ENCODE measurements at places on chromosomes 4 and X.

- DNase-seq, result no peak
Measured at GRCh38 chrX:134764202-134764785, 106.0 kb upstream of the PLAC1 start.

DNA sequence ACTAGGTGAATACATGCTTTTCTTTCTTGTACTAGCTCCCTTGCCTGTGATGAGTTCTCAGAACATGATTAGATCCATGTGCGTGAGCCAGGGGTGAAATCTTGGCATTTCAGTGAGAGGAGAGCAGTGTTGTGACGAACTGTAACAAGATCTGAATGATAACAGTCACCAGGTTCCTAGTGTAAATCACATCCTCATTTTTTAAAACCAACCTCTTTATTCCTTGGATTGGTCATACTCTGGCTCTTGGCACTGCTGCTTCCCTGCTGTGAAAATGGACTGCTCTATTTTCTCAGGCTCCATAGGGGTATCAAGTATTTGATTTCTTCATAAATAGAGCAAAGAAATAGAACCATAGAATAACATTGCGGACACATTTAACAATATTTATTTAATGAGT is 206.3 kb downstream of the SLC4A4 start:
- DNase-seq, result no peak

GRCh38 chr4:25862411-25863346 is at the start of gene SEL1L3:
Gene SEL1L3, minus strand, starts transcription at chr4:25862988. Its CDS starts 152 bp downstream, at chr4:25862836.
- DNase-seq, result peak; percentile 28

DNA sequence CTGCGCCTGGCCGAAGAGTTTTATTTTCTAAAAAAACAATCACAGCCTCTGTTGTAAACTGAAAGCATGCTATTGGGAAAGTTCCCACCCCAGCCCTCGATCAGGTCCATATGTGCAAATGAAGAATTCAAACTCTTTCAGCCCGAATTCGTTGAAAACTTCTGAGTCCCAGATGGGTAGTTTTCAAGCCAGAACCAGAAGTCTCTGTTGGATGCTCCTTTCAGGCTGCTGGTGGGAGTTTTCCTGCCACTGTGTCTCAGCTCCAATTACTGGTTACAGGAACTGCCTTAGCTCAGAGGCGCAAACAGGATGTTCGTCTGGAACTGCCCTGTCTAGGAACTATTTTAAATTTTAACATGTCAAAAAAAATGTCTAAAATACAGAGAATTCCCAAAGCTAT is 9.3 kb upstream of the ALG13 start:
- no peak for DNase-seq

GRCh38 chr4:88535090-88535755 is 11.6 kb upstream of the PYURF start:
- no peak for DNase-seq

- no peak for DNase-seq
Measured at GRCh38 chrX:21479695-21480270, 105.6 kb downstream of the CNKSR2 start.

- DNase-seq, result no peak
Measured at GRCh38 chr4:3372933-3373465, 68.8 kb upstream of the HGFAC start.

DNA sequence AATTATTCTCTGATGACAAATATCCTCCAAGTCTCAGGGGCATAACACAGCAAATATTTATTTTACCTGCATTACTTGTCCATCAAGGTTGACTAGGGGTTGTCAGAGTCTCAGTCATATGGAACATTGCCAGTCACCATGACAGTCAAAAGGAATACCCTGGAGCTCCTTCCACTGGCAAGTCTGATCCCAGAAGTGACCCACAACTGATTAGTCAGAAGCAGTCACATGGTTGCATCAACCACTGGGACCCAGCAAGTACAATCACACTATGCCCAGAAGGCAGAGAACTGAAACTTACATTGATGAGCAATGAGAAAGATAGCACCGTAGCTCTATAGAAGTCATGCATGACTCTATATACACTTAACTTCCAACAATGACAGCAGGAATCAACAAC is 41.9 kb upstream of the SOD3 start:
- no peak for DNase-seq

DNA sequence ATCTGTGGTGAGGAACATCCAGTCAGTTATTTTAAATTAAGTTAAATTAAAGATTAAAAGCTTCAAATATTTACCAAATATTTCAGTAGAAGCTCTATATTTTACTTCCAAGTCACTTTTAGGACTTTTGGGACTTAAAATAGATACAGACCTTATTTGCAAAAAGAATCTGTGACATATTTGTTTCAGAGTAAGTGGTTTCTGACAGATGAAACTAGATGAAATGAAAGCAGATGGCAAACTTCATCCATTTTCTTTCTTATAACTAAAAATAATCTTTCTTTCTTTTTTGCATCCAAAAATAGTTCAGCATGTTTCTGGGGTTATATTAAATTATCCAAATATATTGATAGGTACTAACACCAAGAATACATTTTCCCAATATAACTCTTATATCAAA is 6.6 kb upstream of the UTP3 start:
- no peak for DNase-seq

DNA sequence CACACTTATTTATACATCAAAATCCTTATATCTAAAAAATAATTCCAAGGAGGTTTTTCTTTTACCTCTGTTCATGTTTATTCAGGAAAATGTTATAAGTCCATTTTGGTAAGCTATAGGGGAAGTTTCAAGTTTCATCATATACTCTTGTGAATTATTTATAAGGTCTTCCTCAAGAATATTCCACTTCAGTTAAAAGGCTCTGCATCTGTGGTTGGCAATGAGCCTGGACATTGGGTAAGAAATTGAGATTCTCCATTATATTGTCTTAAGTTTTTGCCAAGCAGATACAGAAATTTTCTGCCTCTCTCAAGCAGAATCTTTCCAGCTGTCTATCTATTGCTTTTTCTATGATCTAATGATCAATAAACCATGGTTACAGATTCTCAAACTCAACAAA is 641.9 kb downstream of the NLGN4X start:
- DNase-seq, result no peak

DNA sequence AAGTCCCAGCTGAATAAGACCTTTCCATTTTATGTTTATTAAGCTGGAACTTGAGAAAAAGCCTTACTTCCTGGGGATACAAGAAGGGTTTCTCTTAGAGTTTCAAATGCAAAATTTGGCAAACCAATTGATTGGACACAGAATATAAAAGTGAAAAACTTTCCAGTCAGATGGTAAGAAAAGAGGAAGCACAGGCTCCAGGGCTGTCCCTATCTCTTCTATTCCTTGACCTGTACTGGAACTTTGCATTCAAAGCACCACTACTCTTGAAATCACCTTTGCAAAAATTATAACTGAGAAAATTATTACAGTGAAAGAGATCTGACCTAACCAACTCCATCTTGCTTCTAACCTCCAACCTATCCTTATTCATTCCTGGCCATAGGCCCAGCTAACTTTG is 11.7 kb downstream of the PROM1 start:
- no peak for DNase-seq

GRCh38 chrX:109990582-109991276 is 12.2 kb upstream of the TMEM164 start:
- DNase-seq, result no peak

- no peak for DNase-seq
Measured at GRCh38 chr4:169098054-169098497, 88.0 kb upstream of the CBR4 start.

DNA sequence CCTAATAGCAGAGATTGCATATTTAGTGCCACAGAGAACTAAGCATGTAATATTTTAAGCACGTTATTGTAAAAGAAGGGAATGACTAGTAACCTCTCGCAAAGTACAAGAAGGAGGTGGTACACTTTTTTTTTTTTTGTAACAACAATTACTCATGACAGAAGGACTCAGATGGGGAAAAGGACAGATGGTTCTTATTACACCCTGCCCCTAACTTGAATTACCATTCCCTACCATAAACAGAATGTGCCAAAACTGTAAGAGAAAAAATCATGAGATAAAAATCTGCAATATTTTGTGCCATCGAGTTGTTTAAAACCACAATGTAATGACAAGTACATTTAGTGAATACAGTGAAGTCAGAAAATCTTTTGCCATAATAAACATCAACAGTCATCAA is 33.0 kb upstream of the RAPGEF2 start:
- no peak for DNase-seq

GRCh38 chr4:27094783-27095182 is 234.1 kb downstream of the STIM2 start:
- no peak for DNase-seq

DNA sequence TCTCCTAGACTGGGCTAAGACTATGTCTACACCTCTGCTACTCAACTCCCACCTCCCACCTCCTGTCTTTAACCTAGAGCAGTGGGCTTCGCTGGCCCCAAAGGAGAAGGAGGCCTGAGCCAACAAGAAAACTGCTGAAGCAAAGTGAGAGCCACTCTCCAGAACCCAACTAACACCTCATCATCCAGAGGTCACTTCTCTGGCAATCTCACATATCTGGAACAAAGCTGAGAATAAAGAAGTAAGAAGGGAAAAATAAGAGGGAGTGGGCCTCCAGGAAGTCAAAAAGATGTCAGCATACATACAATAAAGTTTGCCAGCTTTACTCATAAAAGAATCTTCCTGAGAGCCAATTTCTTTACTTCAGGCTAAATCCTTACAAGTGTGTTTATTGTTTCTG is 18.6 kb upstream of the FGF16 start:
- DNase-seq, result no peak

- no peak for DNase-seq
Measured at GRCh38 chr4:15451866-15452765, 17.6 kb upstream of the CC2D2A start.

- DNase-seq, result no peak
Measured at GRCh38 chr4:121243485-121243884, 79.4 kb upstream of the TNIP3 start.

DNA sequence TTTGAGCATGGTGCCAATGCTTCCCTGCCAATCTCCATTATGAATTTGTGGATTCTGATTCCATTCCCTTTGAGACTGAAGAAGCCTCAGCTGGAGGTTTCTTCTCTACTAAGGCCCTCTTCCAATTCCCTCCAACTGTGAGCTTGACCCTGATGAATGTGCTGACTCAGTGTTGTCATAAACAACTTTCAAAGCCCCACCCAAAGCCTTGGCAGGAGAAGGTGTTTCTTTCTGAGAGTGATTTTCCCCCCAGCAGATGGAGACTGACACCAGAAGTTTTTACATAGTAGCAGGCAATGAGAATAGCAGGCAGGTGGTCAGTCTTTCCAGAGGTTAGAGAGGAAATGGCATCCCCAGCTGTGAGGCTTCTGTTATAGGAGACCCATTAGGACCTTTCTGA is 53.1 kb downstream of the OCRL start:
- DNase-seq, result no peak

DNA sequence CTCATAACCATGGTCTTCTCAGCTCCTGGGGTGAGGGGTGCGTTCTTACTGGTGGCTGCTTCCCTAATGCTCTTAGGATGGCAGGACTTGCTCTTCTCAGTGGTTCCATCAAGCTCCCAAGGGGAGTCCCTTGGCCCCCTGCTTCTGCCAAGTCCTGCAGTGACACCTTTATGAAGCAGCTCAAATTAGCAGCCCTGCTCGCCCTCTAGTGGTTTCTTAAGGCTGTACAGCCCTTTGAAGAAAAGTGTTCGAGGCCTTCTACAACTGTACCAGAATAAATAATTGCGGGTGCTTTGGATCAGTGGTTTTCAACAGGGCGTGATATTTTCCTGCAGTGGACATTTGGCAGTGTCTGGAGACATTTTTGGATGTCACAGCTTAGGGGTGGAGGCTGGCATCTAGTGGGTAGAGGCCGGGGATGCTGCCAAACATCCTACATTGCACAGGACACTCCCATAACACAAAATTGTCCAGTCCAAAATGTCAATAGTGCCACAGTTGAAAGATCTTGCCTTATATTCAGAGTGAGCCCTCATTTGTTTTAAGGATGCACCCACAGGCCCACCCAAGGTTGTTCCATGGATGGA is 204.7 kb upstream of the S100G start:
- DNase-seq, result peak; percentile 18

- no peak for DNase-seq
Measured at GRCh38 chrX:110734894-110735541, 60.6 kb downstream of the CHRDL1 start.

DNA sequence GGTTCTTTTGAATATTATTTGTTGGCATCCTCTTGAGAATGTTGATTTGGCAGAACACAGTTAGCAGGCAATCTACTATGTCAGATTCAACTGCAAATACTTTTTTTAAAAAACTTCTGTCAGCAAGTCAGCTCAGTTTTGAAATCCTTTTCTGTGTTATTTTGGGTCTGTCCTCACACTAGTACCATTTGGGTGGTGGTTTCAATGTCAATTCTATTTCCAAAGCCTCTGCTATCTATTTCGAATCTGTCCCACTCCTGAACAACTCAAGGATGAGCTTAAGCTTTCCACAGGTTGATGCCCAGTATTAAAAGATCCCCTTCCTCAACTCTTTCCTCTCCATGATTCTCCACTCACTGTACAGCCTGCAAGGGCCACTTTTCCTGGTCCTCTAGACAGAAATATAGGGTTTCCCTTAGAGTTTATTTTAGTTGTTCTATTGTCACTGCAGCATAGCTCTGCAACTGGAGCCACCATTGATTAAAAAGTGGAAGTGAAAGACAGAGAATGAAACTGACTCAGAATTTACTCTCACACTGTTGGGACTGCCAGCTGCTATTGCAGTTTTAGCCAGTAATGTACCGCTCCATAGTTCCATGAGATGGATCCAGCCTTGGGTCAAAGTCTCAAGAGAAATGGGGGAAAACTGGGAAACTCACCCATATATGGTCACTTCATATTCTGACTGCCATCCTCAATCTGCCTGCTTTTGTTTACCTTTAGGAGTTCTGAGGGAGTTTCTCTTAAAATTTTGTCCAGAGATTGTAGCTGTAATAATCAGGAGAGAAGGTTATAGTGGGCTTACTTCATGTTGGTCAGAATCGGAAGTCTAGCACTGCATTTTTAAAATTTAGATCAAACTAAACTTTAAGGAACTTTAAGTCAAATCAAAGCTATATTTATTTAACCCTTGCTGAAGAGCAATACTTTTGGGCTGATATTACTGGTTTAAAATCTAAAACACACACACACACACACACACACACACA is 14.6 kb downstream of the HDX start:
- no peak for DNase-seq

- DNase-seq, result no peak
Measured at GRCh38 chrX:40279762-40280161, 182.0 kb upstream of the BCOR start.

DNA sequence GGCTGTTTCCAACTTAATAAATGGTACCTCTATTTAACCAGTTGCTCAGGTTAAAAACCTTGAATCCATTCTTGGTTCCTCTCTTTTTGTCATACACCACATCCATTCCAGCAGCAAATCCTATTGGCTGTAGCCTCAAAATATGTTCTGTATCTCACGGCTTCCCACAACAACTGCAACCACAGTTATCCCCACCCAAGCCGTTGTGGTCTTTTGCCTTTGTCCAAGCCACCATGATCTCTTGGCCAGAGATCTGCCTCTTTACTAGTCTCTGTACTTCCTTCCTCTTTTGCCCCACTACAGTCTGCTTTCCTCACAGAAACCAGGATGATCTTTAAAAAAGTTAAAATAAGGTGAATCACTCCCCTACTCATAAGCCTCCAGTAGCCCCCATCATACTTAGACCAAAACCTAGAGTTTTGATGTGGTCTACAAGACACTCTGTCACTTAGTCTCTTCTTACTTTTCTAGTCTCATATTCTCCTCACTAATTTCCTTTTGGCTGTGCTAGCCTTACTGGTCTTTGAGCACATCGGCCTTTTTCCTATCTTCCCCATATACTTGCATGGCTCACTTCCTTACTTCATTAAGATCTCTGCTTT is 10.3 kb downstream of the MAOA start:
- DNase-seq, result no peak

GRCh38 chr4:109174224-109174953 is 128.1 kb downstream of the COL25A1 start:
- DNase-seq, result no peak

GRCh38 chrX:119009071-119009470 is 34.7 kb downstream of the LONRF3 start:
- no peak for DNase-seq
